ENCODE measurements at places on chromosomes 13 and 19. TPM values are rescaled to one million over a fixed set of nuclear protein-coding genes. Genes with fewer than 3 reads are reported as not detected.

GRCh38 chr13:43107780-43108179 is 84.4 kb downstream of the DNAJC15 start:
- no peak for DNase-seq

DNA sequence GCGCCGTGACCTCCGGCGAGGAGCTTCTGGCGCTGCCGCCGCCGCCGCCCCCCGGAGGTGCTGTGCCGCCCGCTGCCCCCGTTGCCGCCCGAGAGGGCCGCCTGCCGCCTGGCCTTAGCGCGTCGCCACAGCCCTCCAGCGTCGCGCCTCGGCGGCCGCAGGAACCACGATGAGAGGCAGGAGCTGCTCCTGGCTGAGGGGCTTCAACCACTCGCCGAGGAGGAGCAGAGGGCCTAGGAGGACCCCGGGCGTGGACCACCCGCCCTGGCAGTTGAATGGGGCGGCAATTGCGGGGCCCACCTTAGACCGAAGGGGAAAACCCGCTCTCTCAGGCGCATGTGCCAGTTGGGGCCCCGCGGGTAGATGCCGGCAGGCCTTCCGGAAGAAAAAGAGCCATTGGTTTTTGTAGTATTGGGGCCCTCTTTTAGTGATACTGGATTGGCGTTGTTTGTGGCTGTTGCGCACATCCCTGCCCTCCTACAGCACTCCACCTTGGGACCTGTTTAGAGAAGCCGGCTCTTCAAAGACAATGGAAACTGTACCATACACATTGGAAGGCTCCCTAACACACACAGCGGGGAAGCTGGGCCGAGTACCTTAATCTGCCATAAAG is 4.8 kb downstream of the PDX1 start:
- peak; percentile 66 for DNase-seq

GRCh38 chr13:21238267-21238666 is 61.8 kb downstream of the MRPL57 start:
- DNase-seq, result no peak

DNA sequence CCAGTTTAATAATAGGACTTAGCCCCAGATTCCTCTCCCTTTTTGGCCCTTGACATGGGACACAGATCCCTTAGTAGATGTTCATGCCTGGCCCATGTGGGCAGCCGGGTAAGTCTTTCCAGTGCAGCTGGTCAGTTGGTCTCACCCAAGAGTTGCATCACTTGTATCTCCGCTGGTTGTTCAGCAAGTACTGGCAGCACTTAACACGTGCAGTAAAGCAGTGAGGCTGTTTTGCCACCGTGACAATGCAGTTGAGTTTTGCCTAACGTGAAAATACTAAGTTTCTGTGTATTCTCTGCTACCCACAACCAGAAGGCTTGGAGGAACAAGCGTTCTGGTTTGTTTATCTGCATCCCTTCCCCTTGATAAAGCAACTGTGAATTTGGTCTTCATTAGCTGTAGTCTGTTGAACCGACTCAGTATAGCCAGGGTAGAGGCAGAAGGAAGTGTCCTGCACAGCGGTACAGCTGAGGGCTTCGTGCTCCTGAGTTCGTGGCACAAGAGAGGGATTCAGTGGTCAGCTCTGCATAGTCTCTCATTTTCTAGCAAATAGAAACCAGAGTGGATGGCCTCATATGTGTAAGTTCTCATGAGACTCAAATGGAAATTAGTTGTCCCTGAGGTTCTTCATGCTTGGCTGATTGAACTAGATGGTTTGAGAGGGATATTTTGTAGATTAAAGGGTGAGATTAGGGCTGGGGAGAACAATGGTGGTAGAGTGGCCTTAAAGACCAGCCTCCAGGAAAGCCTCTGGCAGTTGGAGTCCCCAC is 50.3 kb downstream of the ARHGEF7 start:
- no peak for DNase-seq

GAPDHS gene
- 0.07 TPM for total RNA-seq

SIGLEC5 gene
- not detected for total RNA-seq
